ENCODE measurements at places on chromosomes 13 and 19. TPM values are rescaled to one million over a fixed set of nuclear protein-coding genes. Genes with fewer than 3 reads are reported as not detected.

GRCh38 chr19:3350014-3350663 lies 16.2 kb upstream of the NFIC start:
- no peak for DNase-seq

- no peak for DNase-seq
These were observed 99.8 kb downstream of the LACC1 start for GRCh38 chr13:43979492-43979891.

- peak; percentile 77 for DNase-seq
These were observed 14.7 kb upstream of the DHDH start for GRCh38 chr19:48918801-48919247.

GRCh38 chr13:32370805-32371204 lies 55.5 kb downstream of the BRCA2 start:
- no peak for DNase-seq

Gene GAS6
- 47.6 TPM for total RNA-seq

Gene CYP4F8
- not detected for total RNA-seq

Gene ZNF540
- 2.7 TPM for total RNA-seq

Gene OVOL3
- not detected for total RNA-seq

Measured in glutamatergic neuron (in vitro differentiated cells).